AG09319 (cell line): ENCODE measurements at places on chromosomes 1 and 21.

GRCh38 chr1:180199018-180199417, 31.0 kb upstream of the LHX4 start:
- no peak for DNase-seq

- DNase-seq = no peak
Observed at GRCh38 chr1:54347955-54348699, 58.1 kb downstream of the SSBP3 start.

DNA sequence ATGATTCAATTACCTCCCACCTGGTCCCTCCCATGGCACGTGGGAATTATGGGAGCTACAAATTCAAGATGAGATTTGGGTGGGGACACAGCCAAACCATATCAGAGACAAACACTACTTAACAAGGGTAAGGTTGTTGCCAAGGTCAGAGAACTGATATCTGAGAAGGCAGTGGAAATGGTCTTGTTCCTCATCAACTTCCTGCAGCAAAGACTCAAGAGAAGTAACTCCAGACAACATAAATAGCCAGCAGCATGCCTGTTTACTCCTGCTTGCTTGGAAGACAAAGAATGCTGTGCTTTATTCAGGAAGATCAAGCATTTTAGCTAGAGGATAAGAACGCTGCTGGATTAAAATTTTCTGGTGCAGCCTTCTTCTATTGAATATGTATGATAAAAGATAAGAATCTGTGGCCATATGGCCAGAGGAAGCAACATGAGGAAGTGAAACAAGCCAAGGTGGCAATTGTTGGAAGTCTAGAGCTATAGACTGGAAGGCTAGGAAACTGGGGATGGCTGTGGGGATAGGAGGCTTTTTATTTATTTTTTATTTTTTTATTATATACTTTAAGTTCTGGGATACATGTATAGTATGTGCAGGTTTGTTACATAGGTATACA, 36.4 kb downstream of the DDAH1 start:
- DNase-seq = no peak

DNA sequence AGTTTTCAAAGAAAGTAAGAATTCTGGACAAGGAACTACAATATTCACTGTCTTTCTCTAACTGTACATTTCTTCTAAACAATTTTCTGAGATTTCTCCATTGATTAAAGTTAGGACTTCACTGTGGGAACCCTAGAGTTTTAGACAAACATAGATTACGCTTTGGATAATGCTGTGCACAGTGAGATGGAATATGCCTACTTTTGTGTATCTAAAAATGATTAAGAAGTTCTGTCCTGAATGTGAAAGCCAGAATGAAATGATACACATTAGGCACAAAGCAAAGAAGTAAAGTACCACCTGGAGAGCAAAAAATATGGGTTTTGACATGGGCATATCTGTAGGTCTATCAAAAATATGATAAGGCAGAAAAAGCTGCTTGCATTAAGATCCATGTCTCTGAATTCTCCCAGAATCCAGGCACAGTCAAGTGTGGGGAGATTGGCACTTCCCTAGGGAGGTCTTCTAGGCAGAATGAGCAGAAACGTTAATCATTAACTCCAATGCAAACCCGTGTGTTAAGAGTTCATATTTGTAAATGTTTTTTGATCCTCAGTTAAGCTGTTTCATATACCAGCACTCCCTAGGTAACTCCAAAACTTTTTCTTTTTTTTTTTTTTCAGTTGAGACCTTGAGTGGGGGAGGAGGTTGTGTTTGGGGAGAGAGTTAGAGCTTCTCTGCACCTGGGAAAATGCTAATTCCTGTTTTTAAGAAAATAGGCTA, 467.1 kb downstream of the LMO4 start:
- no peak for DNase-seq

- no peak for DNase-seq
Observed at GRCh38 chr21:38944903-38945302, 139.2 kb downstream of the ETS2 start.

DNA sequence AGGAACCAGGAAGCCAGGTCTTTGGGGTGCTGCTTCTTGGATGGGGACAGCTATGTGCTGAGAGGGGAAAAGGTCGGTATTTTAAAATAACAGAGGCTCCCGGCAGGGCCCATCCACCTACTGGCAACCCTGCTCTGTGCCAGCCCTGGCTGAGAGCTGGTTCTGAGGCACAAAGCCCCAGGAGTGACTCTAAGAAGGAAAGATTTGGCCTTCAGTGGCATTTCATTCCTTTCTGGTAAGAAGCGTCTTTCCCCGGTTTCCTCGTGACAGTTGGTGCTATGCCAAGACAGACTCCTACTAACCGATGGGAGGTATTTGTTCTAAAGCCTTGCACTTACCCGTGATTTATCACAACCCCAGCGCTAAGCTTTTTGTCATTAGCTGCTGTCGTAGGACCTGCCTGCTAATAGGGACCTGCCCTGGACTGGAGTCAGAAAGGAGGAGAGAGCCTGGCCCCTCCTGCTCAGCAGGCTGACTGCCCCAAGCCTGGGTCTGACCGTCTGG, 123.1 kb upstream of the ADAR start:
- no peak for DNase-seq

- DNase-seq = no peak
Observed at GRCh38 chr1:200885623-200886402, 8.9 kb upstream of the INAVA start.
